Cerebellar nuclear complex (tissue), 1 donor: ENCODE measurements at places on chromosomes 1 and 21.

DNA sequence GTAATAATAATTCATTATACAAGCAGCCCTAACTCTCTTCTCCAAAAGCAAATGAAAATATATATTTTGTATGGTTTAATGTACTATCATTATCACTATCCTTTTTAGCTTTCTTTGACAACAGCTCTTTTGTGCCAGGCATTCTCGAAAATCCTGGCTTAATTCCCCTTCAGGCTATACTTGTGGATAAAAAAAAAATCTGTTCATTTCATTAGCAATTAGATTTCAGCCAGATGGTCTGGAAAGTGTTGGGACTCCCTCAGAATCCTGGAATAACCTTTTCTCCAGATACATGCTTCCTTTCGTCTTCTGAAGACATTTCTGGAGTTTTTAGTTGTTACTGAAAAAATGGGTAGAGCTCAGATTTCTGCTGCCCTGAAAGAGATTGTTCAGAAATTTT, 83.4 kb upstream of the PLPPR4 start:
- DNase-seq: no peak

DNA sequence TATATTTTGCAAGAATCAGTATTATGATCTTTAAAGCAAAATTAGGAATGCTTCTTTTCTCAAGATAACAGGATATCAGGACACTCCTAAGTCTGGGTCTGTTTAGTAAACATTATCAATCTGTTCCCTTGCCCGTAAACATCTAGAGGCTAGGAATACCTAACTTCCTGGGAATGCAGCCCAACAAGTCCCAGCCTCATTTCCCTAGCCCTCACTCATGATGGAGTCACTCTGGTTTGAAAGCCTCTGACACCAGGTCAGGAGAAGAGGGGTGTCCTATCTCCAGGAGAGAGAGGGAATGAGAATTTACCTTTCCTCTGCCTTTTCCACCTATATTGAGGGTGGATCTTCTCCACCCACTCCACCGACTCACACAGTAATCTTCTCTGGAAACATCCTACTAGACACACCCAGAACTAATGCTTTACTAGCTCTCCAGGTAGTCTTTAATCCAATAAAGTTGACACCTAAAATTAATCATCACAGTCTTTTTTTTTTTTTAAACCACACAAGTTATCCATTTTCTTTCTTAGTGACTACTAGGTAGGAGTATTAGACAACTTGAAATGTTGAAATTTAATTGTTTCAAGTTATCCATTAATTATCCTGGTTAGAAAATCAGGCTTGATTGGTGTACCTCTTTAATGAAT, 659.3 kb downstream of the USP25 start:
- DNase-seq: no peak

- no peak for DNase-seq
Measured at GRCh38 chr1:192810253-192810880, 1.5 kb downstream of the RGS2 start.

- no peak for DNase-seq
Measured at GRCh38 chr1:148353461-148354283, 129.4 kb downstream of the PPIAL4G start.

GRCh38 chr1:2320006-2320405, 71.3 kb downstream of the MORN1 start:
- DNase-seq: no peak

GRCh38 chr1:8120693-8121260, 94.7 kb upstream of the ERRFI1 start:
- DNase-seq: no peak

DNA sequence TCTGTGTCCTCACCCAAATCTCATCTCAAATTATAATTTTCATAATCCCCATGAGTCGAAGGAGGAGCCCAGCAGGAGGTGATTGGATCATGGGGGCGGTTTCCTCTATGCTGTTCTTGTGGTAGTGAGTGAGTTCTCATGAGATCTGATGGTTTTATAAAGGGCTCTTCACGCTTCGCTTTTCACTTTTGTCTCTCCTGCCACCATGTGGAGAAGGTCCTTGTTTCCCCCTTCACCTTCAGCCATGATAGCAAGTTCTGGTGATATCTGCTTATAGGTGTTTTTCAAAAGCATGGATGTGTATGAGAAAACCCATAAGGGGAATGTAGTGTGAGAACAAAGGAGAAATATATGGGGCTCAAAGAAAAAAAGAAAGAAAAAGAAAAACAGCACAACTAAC, 405.9 kb upstream of the RGS18 start:
- DNase-seq: no peak

DNA sequence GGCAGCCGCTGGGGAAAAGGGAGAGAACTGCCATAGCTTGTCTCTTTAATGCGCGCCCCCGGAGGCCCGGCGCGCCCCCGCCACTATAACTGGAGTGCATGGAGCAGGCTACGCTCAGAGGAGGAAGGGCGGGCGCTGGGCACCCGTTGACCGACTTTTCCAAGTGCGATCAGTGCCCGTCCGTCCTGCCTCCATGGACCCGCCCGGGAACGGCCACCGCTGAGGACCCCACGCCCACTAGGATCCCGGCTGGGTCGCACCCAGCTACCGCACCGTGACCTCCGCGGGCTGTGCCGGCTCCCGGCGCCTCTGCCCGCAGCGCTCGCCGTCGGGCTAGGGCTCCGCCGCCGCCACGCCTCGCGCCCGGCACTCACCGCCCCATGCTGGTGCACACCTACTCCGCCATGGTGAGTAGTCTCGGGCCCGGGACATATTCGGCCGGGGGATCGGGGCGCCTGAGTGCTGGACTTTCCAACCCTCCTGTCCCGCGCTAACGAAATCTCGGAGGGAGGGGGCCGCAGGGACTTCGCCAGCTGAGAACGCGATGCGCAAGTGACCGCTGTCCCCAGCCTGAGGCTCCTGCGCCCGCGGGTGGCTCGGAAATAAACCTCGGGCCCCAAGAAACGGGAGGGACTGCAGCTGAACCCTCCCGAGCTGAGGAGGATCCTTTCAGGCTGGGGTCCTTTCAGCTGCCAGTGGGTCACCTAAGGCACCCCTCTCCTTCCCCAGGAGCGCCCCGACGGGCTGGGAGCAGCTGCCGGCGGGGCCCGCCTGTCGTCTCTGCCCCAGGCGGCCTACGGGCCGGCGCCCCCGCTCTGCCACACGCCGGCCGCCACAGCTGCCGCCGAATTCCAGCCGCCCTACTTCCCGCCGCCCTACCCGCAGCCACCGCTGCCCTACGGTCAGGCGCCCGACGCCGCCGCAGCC, at the start of gene TFAP2E:
Gene TFAP2E (plus strand): TSS at position 117 of the 927 bp plus-strand sequence. CDS start 264 bp downstream, at position 381.
- no peak for DNase-seq

- DNase-seq: no peak
Measured at GRCh38 chr1:109383087-109383779, 14.5 kb downstream of the SORT1 start.

DNA sequence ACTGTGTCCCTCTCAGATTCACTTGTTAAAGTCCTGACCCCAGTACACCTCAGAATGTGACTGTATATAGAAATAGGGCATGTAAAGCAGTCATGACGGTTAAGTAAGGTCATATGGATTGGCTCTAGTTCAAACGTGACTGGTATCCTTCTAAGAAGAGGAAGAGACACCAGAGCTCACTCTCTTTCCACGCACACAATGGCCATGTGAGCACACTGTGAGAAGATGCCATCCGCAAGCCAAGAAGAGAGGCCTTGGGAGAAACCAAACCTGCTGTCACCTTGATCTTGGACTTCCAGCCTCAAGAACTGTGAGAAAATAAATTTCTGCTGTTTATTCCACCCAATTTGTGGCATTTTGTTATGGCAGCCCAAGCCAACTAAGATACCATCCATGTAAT, 56.8 kb upstream of the IRF2BP2 start:
- no peak for DNase-seq

- DNase-seq: no peak
Measured at GRCh38 chr1:235077571-235078479, 50.8 kb downstream of the TOMM20 start.

DNA sequence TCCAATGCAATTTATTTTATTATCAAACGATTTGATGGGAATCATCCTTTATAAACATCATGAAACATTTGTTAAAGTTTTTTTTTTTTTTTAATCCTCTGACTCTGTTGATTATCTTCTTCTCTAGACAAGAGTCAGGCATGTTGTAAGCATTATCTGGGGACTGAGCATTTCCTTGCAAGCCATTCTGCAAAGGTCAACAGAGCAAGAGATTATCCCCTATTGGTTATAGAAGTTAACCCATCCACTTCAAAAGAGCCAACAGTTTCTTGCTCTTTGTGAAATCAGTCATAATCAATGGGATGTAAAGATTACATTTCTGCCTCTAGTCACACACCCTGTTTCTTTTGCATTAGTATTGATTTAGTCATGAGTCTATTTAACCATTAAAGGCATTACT, 368.8 kb upstream of the ADGRL4 start:
- no peak for DNase-seq

GRCh38 chr21:27298465-27298864, 331.6 kb upstream of the ADAMTS5 start:
- no peak for DNase-seq

DNA sequence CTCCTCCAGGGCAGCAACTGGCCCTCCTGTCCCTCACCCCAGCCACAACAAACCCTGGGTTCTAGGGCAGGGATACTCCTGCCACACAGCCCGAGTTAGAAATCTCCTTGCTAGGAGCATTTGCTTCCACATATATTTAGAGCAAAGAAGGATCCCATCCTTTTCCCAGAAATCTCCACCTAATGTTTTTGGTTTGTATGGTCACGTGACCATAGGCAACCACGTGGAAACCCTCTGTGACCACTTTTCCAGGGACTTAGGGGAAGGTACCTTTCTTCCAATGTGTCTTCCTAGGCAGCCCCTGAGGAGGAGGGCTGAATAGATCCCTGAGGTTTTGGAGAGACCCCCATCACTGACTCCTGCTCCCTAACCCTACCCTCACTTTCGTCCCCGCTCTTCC, 25.5 kb downstream of the VANGL2 start:
- DNase-seq: no peak

- no peak for DNase-seq
Measured at GRCh38 chr1:158864595-158864994, 33.4 kb downstream of the MNDA start.

DNA sequence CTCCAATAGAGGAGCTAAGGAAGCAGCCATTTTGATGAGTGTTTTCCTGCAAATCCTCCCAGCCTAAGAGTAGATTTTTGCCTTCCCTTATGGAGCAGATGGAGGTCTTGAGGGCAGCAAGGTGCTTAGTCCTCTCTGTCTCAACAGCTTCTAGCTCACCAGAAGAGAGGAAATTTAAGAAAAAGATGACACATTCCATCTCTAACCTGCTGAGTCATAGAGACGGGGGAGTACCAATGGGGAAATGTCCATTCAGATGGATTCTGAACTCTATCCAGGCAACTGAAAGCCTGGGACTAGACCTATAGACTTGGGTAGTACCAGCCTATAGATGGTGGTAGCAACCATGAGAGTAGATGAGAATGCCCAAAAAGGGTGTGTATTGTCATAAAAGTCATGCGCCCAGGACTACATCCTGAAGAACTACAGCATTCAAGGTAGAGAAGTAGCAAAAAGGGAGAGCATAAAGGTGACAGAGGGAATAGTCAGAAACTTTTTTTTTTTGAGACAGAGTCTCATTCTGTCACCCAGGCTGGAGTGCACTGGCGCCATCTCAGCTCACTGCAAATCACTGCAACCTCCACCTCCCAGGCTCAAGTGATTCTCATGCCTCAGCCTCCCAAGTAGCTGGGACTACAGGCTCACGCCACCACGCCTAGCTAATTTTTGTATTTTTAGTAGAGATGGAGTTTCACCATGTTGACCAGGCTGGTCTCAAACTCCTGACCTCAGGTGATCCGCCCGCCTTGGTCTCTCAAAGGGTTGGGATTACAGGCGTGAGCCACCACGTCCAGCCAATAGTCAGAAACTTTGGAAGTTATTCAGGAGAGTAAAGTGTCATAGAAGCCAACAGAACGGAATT, 10.7 kb upstream of the ELOA start:
- no peak for DNase-seq

DNA sequence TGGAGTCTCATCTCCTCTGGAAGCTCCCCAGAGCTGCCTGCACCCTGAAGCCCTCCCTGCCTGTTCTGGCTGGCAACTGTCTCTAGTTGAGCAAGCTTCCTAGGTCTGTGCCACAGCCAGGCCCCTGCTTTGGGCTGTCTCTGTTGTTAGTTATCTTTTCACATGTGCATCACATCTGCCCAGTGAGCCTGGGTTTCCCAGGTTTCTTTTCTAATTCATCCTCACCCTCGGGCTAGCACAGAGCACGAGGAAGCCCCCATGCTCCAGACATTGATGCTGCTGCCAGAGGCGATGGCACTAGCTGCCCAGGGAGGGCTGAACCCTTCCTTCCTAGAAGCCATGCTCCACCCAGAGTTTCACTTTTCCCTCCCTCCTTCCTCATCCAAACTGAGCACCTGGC, 27.2 kb downstream of the RASSF5 start:
- DNase-seq: no peak

GRCh38 chr1:180927348-180927747, 14.7 kb downstream of the KIAA1614 start:
- DNase-seq: no peak

DNA sequence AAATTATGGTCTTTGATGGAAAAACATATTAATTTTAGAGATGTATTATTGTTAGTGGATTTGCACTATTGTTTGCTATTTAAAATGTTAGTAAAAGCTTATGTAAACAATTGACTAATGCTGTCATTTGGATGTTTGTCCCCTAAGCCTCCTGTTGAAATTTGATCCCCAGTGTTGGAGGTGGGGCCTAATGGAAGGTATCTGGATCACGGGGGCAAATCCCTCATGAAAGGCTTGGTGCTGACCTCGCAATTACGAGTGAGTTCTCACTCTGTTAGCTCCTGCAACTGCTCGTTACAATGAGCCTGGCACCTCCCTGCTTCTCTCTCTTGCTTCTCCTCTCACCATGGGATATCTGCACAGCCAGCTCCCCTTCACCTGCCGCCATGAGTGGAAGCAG, 14.3 kb downstream of the TMEM35B start:
- no peak for DNase-seq

DNA sequence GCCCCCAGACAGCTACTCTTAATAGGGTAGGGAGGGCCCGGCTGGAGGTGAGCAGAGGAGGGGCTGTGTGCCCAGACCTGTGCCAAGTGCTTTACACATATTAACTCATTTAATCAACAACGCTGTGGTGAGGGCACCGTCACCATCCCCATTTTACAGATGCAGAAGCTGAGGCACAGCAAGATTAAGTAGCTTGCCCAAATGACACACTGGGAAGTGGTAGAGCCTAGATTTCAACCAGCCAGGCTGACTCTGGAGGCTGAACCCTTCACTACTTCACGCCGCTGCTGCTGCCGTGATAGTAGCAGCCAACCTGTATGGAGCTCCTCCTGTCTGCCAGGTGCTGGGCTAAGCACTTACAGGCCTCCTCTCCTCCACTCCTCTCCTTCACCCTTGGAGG, 127.2 kb downstream of the PTPRU start:
- DNase-seq: no peak

- DNase-seq: no peak
Measured at GRCh38 chr1:109509176-109510134, at the start of gene AMIGO1. TSS of gene AMIGO1 (minus strand) at chr1:109509727. CDS start at chr1:109508912, 815 bp downstream.

- no peak for DNase-seq
Measured at GRCh38 chr21:42414928-42415769, 11.4 kb downstream of the UBASH3A start.

- no peak for DNase-seq
Measured at GRCh38 chr1:204223129-204223860, 9.5 kb upstream of the GOLT1A start.
